ENCODE measurements at places on chromosomes 2 and 18. TPM values are rescaled to one million over a fixed set of nuclear protein-coding genes. Genes with fewer than 3 reads are reported as not detected.

DNA sequence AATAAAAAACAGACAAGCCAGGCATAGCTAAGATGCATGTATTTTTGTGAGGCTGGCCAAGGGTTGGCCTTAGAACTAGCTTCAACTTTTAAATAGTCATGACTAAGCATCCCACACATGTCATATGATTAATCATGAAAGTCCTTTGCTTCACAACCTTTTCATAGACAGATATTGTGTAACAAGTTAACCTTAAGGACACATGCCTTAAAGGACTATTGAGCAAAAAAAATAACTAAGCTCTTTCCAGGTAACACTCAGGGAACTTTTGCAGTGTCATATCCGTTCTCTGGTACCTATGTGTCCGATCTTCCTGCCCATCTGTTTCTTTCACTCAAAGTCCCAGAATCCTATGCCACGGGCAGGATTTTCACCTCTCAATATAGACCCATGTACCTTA lies 498.4 kb downstream of the STK39 start:
- DNase-seq: no peak

DNA sequence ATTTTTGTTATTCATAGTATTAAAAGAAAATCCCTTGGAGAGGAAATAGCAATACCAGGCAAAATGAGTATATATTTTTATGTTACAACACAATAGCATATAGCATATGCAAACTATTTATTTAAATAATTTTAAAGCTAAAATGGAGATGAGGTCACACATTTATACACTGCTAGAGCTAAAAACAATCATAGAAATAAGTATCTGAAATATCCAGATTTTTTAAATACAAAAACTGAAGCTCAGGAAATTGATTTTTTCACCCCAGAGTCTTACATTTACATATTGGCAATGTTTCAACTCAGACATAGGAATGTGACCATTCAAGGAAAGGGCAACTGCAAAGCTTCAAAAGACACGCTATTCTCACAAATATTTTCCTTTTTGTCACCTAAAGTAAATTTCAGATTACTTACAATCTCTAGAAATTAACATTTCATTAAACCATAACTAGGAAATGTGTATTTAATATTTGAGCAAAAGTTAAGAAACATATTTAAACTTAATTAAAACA lies 8.9 kb downstream of the TFPI start:
- no peak for DNase-seq

- no peak for DNase-seq
These were observed 13.4 kb upstream of the CREG2 start for GRCh38 chr2:101400506-101401325.

GRCh38 chr18:13543811-13544732 lies 182.3 kb downstream of the FAM210A start:
- DNase-seq: no peak

- DNase-seq: no peak
These were observed 47.1 kb upstream of the UBE2E3 start for GRCh38 chr2:180933332-180933731.

DNA sequence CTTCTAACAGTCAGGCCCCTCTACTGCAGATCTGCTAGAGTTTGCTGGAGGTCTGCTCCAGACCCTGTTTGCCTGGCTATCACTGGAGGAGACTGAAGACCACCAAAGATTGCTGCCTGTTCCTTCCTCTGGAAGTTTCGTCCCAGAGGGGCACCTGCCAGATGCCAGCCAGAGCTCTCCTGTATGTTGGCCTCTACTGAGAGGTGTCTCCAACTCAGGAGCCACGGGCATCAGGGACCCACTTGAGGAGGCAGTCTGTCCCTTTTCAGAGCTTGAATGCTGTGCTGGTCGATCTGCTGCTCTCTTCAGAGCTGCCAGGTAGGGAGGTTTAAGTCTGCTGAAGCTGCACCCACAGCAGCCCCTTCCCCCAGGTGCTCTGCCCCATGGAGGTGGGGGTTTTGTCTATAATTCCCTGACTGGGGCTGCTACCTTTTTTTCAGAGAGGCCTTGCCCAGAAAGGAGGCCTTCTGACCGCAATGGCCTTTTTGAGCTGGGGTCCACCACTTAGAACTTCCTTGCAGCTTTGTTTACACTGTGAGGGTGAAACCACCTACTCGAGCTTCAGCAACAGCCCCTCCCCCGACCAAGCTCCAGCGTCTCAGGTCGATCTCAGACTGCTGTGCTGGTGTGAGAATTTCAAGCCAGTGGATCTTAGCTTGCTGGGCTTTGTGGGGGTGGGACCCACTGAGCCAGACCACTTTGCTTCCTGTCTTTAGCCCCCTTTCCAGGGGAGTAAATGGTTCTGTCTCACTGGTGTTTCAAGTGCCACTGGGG lies 566.0 kb downstream of the NR4A2 start:
- no peak for DNase-seq

Gene SLC4A3
- 2.0 TPM for total RNA-seq

Gene ABCG8
- total RNA-seq: not detected
